SHP77 (cell line): ENCODE measurements at places on chromosomes 16 and 17.

DNA sequence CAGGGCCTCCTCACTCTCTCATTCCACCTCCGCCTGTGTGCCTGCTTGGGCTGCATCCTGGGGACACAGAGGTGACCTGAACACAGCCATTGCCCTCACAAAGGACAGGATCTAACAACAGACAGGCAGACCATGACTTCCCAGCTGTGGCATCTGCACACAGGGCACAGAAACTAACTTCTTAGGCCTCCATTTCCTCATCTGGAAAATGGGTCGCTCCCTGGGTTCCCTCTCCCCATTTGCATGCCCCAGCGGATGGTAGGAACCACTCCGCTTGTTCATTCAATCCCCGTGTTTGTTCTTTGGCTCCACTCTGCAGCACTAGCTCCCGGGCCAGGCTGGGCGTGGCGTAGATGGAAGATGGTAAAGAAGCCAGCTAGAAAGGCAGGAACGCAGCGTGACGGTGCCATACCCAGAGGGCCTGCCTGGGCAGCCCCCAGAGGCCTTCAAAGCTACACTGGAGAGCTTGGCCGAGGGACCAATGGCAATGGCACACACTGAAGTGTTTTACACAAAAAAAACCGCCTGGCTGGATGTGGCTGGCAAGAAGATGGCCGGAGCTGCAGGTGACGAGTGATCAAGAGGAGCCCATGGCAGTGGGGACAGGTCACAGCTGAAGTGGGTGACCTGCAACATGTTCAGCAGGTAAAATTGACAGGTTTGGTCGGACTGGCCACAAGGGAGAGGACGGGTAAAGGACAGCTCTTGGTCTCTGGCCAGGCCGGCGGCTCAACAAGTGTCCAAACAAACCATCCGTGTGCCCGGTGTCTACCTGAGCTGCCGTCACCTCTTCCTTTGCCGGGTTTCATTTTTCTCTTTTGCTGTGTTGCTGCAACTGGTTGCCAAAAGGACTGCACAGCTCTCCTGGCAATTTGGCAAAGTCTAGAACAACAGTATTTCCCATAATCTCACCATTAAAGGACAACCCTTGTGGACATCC lies 66.9 kb downstream of the SOCS1 start:
- no peak for DNase-seq

GRCh38 chr16:54176376-54176901 lies 110.1 kb downstream of the IRX3 start:
- no peak for DNase-seq

- DNase-seq: no peak
Measured at GRCh38 chr17:13194887-13195286, 177.1 kb upstream of the ELAC2 start.

DNA sequence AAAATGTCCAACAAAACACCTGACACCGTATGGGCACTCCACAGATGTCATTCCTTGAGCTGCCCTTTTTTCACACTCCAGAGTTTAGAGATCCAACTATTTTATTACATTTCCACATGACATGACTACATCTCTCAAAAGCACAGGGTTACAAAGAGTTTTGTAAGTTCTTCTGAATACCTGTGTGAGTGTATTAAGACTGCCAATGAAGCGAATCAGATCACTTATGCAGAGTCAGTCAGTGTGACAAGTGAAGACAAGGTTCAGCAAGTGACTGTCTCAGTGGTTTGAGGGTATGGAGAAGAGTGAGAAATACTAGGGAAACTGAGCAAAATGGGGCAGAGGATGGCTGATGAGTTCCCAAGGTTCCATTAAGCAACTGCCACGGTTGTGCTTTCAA lies 8.4 kb downstream of the SDR42E1 start:
- no peak for DNase-seq

DNA sequence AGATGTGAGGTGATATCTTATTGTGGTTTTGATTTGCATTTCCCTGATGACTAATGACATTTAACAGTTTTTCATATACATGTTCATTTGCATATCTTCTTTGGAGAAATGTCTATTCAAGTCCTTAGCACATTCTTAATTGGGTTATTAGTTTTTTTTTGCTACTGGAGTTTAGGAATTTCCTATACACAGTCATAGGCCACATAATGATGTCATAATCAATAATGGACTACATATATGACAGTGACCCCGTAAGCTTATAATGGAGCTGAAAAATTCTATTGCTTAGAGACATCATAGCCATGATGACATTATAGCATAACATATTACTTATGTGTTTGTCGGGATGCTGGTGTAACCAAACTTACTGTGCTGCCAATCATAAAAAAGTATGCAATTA lies 83.7 kb downstream of the ABCA8 start:
- DNase-seq: no peak

DNA sequence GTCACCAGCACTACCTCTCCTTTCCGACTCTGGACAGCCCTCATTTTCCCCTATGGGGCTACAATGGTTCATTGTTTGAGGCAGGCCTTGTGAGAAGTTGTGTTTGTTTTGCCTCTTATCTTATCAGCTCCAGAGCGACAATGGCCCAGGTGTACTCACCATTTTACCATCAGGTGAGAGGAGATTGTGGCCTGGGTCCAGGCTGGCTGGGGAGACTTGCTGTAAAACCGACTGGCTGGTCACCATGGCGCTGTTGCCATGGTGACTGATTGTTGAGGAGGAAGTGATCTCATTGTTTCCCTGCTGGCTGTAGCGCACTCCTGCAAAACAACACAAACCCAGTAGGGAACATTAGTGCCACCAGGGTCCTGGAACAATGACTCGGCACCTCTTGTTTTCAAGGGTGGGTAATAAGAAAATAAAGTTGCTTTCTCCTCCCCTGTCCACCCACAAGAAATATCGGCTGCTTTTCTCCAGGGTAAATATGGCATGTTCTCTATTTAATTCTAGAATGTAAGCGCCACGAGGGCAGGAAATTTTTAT lies 34.4 kb downstream of the HNF1B start:
- peak; percentile 21 for DNase-seq

DNA sequence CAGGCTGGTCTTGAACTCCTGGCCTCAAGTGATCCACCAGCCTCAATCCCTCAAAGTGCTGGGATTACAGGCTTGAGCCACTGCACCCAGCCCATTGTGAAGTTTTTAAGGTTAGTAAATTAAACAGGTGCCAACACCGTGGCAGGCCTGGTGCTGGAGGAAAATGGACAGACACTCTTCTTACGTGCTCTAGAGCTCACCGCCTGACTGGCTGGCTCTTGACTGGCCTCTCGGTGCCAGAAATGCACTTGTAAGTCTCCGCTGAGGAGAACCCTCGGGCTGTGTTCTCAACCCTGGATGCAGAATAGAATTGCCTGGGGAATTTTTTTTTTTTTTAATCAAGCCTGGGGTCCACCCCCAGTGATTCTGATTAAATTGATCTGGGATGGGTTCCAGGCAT lies 10.3 kb upstream of the HAS3 start:
- no peak for DNase-seq

- DNase-seq: no peak
Measured at GRCh38 chr17:83154311-83155127, 75.1 kb downstream of the METRNL start.

GRCh38 chr16:78629173-78629572 lies 529.7 kb downstream of the WWOX start:
- DNase-seq: no peak

GRCh38 chr16:89437991-89438390 lies 52.4 kb downstream of the ANKRD11 start:
- DNase-seq: no peak

DNA sequence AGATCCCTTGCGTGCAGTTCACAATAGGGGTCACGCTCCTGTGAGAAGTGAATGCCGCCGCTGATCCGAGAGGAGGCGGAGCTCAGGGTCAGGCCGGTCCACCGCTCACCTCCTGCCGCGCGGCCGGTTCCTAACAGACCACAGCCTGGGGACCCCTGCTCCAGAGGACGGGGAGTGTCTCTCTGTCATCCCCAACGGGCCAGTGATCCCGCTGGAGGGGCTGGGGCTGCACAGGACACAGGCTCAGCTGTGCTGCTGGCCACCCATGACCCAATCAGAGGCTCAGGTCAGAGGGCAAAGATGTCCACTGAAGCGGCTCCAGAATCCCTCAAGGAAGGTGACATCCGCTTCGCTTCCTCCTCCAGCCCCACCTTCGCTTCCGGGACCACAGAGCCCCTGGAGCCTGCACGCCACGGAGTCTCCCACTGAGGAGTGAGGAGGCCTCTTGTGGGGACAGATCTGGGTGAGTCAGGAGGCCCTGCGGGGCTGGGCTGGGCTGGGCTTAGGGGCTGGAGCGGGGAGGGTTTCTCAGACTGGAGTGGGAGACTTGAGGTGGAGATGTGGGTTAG lies 115.4 kb downstream of the METRNL start:
- DNase-seq: no peak

DNA sequence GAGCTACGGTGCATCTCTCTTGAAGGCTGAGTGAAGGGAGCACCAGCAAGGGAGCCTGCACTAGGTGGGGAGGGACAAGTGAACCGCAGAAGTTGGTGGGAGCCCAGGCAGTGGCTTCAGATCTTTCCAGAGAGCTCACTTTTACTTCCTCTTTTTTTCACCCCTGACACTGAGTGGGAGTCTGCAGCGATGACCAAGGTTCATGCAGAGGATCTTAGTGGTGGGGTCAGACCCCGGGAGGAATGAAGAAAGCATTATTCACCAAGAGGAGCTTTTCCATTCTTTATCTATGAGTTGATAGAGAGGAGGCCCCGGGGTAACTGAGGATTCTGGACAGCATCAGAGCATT lies 3.0 kb upstream of the CCL2 start:
- DNase-seq: no peak

DNA sequence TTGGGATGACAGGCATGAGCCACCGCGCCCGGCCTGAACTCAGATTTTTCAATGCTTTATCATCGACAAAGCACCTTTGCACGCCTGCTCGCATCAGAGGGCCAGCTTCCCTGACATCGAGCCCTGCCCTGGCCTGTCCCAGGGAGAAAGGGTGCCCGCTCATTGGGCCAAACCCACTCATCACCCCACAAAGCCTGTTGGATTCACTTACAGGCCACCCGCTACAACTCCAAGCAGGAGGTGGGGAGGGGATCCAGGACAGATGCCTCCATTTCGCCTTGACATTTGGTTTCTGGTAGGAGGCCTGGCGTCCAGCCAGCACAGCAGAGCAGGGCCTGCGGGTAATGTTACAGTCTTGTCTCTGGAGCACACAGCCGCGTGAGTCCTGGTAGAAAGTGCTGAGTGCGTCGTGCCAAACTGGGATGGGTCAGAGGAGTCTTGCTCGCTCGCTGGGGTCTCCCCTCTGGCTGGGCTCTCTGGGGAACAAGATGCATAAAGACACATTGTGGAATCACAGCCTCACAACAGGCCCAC lies 19.8 kb downstream of the SMTNL2 start:
- peak; percentile 83 for DNase-seq

GRCh38 chr17:16465861-16466338 lies 26.1 kb downstream of the LRRC75A start:
- peak; percentile 47 for DNase-seq

DNA sequence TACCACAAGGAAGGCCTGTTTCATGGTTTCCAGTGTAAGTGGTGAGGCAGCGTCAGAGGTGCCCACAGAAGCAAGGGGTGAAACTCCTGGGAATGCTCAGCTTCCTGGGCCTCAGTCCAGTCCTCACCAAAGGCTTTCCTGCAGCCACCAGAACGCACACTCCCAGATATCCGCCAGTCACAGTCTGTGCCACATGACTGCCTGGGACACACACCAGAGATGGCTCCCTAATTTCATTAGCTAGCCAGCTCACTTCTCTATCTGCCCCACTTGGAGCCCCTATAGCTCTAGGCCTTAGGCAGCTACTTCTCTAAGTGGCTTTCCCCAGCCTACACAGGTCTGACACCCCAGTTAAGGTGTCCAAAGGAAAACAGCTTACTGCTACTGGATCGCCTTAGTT lies 77.0 kb downstream of the CYTH1 start:
- DNase-seq: no peak

DNA sequence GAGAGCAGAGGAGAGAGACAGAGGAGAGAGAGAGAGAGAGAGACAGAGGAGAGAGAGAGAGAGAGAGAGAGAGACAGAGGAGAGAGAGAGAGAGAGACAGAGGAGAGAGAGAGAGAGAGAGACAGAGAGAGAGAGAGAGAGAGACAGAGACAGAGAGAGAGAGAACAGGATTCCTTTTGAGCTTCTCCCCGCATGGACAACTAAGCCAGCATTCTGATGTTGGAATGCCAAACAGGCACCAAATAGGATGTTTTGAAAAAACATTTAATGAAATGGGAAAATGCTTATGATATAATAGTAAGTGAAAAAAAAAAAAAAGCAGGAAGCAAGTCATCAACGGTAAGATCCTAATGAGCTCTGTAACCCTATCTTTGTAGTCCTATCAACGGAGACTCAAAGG lies 60.7 kb downstream of the ARSG start:
- no peak for DNase-seq

DNA sequence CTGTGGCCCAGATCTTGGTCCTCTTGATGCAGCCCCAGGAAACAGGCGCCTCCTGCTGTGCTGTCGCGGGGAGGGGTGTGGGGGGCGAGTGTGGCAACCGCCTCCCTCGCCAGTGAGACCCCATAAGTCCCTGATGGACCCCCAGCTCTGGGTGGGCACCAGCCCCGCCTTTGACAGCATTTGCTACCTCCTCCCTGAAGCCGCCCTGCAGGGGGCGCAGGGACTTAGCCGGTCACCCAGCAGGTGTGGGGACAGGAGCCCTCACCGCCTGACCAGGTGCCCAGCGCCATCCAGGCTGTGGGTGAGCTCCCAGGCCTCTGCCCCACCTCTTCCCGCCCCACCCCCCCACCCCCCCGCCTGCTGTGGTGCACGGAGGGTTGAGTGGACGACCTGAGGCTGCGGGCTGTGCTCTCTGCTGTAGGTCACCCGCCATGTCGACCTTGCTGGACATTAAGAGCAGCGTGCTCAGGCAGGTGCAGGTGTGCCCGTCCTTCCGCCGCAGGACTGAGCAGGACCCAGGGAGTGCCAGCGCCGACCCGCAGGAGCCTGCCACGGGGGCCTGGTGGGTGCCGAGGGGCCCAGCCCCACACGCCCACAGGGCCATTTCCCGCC lies 4.8 kb downstream of the BAIAP3 start:
- DNase-seq: peak; percentile 49

GRCh38 chr17:82648742-82649331 lies 593 bp upstream of the WDR45B start:
- DNase-seq: peak; percentile 56

GRCh38 chr16:11990702-11991390 lies 14.3 kb downstream of the SNX29 start:
- no peak for DNase-seq

GRCh38 chr17:633641-634101 lies 81.0 kb downstream of the VPS53 start:
- no peak for DNase-seq

- DNase-seq: no peak
Measured at GRCh38 chr17:77273397-77274085, 132.8 kb downstream of the SEC14L1 start.

DNA sequence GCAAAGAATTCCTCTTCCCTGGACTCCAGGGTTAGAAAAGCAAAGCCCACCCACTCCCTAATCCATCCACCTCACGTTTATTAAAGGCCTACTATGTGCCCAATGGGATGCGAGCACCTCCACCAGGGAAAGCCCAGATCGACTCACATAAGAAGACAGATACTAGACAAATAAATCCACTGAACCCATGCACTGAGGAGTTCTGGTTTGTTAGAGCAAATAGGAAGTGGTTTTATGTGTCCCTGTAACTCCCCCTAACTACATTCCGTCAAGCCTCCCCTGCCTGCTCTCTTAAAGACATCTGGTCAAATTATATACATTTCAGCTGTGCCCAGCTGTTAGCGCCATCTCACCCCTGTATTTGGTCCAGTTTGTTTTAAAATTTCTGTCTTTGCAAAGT lies 218.5 kb upstream of the RPL38 start:
- DNase-seq: no peak
